ENCODE measurements at places on chromosomes 5 and 9. TPM values are rescaled to one million over a fixed set of nuclear protein-coding genes. Genes with fewer than 3 reads are reported as not detected.

Gene PKD2L2
- 0.74 TPM for polyA plus RNA-seq

Gene HMGCR
- 25.5 TPM for polyA plus RNA-seq

GRCh38 chr5:111776913-111777781 lies 20.2 kb upstream of the NREP start:
- DNase-seq, result no peak

DNA sequence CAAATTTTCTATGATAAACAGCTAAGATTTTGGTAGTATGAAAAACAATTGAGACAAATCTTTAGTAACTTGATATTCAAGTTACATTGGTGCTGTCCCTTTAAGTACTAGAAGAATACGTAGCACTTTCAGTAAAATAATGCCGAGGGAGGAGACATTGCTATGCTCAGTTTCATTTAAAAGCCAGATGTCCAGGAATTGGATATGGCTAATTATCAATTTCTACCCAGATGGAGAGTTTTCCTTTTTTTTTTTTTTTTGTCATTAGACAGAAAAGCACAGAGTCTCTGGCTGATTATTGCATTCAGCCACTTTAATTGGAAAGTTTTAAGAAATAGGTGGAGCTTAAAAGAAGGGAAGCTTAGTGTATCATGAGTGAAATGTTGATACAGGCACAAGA lies 40.4 kb upstream of the APC start:
- no peak for DNase-seq

DNA sequence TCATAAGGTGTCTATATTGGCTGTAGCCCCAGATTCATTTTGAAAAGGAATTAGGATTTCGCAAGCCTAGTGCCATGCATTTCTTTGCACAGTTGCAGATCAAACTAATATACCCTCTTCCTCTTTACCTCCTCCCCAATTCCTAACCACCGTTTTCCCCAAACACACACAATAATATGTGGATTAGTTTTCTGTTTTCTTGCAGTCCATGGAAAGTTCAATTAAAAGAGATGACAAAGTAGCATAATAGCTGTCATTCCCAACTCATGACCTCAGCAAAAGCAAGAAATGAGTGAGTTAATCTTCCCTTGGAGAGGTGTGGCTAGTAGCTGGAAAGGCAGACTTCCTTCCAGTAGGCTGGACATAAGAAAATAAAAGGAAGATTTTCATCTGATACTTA lies 349.1 kb downstream of the TMEM232 start:
- DNase-seq, result no peak

DNA sequence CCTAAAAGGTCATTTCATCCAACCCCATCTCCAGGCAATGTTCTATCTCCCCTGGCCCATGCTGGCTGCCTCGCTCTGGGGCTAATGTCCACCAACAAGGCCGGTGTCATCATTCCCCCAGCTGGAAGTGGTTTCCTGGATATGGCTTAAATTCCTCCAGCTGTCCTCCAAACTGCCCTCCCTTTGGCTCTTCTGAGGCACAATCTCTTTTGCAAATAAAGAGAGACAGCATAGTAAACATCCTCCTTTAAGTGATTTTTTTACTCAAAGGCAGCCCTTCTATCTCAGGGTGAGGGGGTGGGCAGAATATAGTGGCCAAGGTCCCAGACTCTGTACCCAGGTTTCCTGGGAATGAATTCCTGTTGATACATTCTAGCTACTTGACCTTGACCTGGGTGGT lies 117.4 kb upstream of the PANK3 start:
- DNase-seq, result no peak

DNA sequence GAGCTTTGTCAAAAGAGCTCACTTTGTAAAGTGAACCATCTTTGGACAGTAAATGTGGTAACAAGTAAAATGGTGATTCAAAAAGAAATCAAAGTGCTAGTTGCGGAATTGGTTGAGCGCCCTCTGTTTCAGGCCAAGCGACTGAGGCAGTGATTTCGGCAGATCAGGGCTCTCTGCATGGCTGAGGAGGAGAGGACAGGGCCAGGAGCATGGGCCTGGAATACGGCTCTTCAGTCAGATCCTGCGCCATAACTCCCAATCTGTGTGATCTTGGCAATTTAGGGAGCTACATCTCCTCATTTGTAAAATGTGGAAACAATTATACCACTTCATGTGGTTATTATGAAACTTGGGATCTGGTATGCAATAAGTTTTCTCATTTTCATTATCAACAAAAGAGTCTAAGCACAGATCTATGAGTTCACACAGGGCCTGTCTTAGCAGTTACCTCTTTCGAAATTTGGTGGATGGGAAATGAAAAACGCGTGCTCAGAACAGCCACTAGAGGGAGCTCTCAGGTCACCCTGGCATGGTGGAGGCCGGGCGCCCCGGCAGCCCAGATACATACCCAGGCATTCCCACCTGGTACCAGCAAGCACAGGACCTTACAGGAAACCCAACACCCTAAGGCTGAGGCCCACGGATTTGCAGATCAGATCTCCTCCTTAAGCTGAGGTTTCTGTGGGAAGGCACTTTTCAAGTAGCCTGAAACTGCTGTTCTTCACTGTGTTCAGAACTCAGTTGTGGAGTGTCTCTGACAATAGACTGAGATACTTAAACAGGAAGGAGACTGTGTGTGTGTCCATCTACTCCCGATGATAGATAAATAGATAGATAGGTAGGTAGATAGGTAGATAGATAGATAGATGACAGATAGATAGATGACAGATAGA lies 303.7 kb downstream of the RAB3C start:
- peak; percentile 36 for DNase-seq

DNA sequence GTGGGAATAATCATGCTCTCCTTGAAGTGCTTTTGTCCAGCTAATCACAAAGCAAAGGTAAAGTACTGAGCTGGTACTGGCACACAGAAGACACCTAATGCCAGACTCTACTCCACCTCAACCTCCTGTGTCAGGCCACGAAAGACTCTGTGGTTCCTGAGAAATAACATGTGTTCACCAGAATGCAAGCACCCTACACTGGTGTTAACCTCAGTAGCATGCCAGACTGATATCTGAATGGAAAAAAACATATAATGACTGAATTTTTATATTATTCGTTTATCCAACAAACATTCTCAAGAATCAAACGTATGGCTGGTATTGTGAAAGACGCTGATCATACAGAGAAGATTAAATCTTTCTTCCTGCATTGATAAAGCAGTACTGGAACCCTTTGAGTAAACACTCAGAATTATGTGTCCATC lies 97.1 kb upstream of the IFNE start:
- DNase-seq, result no peak

DNA sequence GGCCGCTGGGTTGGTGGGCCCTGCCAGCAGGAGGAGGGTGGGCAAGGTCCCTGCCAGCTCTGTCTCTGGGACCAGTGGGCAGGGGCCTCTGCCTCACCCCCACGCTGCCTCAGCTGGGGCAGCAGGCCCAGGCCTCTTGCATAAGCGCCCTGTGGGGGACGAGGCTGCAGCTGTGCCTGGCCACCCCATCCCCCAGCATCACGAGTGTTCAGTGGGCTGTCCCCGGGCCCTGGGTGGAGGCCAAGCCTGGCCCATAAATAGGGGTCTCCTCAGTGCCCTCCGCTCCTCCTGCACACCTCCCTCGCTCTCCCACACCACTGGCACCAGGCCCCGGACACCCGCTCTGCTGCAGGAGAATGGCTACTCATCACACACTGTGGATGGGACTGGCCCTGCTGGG lies at the start of gene PTGDS:
Gene PTGDS, plus strand, starts transcription at position 282 of the 400 bp plus-strand sequence. Its CDS starts 75 bp downstream, at position 357.
- DNase-seq, result no peak

DNA sequence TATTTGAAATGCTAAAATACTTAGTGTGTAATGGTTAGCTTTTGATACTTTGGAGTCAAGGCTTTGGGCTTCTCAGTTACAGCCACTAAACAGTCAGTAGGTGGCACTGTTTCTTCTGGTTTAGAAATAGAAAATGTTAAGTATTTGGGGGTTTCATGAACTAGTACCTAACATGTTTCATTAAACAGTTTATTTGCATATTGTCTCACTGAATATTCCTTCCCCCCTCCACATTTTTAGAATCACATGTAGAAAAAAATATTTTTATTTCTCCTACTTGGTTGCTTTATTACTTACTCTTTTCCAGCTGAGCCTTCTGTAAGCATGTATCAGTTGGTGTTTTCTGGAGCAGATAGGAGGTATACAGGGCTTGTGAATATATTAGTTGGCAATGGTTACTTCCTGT lies 48.0 kb downstream of the IPO11 start:
- peak; percentile 29 for DNase-seq

Data from hindlimb muscle (tissue), 1 donor.